ENCODE measurements at places on chromosomes 16 and 17.

DNA sequence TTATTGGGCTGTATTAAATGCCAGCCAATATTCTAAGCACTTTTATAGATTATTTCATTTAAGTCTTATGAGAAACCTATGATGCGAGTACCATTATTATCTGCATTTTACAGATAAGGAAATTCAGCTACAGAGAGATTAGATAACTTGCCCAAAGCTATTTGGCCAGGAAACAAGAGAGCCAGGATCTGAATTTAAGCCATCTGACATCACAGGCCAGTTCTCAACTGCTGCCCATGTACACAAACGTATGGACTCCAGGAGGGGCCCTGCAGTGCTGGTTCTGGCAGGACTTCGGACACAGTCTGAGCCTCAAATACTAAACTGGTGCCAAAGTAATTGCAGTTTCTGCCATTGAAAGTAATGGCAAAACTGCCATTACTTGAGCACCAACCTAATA lies 40.2 kb downstream of the CPPED1 start:
- H3K36me3 ChIP-seq = no peaks in the 10 kb centered on the region
- H3K4me3 ChIP-seq = no peak overlapping the region
- H3K27ac ChIP-seq = no peak overlapping the region
- no peaks in the 10 kb centered on the region for H3K4me1 ChIP-seq

GRCh38 chr17:63984651-63985386 lies 12.1 kb upstream of the SCN4A start:
- DNase-seq = peak; percentile 83
- peak overlapping the region; percentile 100 for H3K27ac ChIP-seq
- peaks cover 53% of the 10 kb centered on the region for H3K4me1 ChIP-seq
- H3K27me3 ChIP-seq = no peaks in the 10 kb centered on the region
- peaks cover 9% of the 10 kb centered on the region for H3K36me3 ChIP-seq

- DNase-seq = peak; percentile 22
- no peaks in the 10 kb centered on the region for H3K27me3 ChIP-seq
- H3K4me1 ChIP-seq = peaks cover 26% of the 10 kb centered on the region
- H3K27ac ChIP-seq = no peak overlapping the region
- no peaks in the 10 kb centered on the region for H3K36me3 ChIP-seq
Measured at GRCh38 chr16:74999609-75000480, 1.0 kb downstream of the ZNRF1 start.

- DNase-seq = peak; percentile 17
- H3K27ac ChIP-seq = no peak overlapping the region
- H3K36me3 ChIP-seq = no peaks in the 10 kb centered on the region
- no peak overlapping the region for H3K4me3 ChIP-seq
- no peaks in the 10 kb centered on the region for H3K4me1 ChIP-seq
- no peaks in the 10 kb centered on the region for H3K27me3 ChIP-seq
Measured at GRCh38 chr17:63573634-63574033, 23.4 kb downstream of the DCAF7 start.

GRCh38 chr16:49332589-49333258 lies 40.9 kb upstream of the C16orf78 start:
- H3K36me3 ChIP-seq = no peaks in the 10 kb centered on the region
- H3K4me3 ChIP-seq = no peak overlapping the region
- H3K27ac ChIP-seq = no peak overlapping the region
- no peak for DNase-seq
- no peaks in the 10 kb centered on the region for H3K4me1 ChIP-seq

GRCh38 chr17:4710693-4711634 lies 532 bp downstream of the ARRB2 start:
- H3K36me3 ChIP-seq = no peaks in the 10 kb centered on the region
- no peak for DNase-seq
- H3K4me3 ChIP-seq = peak overlapping the region; percentile 70

DNA sequence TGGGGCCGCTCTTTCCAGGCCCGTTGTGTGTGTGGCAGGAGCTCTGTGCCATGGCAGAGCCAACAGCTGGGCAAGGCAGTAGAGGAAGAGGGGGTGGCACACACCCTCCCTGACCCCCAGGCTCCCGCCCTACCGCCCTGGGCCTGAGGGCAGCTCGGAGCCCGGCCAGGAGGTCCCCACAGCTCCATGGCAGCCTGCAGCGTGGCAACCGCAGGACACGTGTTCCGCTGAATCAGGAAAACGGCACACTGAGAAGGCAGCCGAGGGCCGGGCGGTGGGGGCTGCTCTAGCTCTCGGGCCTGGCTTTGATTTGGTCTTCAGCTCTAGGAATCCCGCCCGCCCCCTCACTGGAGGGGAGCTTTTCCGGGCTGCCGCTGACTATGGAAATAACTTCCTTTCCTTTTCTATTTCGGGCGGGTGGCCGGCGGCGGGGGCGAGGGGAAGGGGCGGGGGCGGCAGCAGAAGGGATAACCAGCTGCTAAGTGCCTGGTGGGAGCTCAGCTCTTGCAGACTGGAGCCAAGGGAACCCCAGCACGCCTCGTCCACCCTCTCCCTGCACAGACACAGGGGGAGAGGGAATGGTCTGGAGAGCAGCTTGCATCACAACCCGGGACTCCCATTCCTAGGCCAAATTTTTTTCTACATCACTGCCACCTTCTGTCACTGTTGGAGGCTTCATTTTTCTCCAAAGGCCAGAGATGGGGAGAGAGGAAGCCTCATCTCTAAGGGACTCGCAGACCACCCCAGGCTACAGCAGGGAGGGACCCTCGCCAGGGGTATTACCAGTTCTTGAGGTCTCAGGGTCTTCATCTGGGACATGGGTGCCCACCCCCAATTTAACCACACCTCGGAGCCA lies 24.8 kb upstream of the MRPS23 start:
- peak overlapping the region; percentile 36 for H3K4me3 ChIP-seq
- peak overlapping the region; percentile 97 for H3K27ac ChIP-seq
- H3K27me3 ChIP-seq = no peaks in the 10 kb centered on the region
- peak; percentile 95 for DNase-seq
- peaks cover 56% of the 10 kb centered on the region for H3K4me1 ChIP-seq

DNA sequence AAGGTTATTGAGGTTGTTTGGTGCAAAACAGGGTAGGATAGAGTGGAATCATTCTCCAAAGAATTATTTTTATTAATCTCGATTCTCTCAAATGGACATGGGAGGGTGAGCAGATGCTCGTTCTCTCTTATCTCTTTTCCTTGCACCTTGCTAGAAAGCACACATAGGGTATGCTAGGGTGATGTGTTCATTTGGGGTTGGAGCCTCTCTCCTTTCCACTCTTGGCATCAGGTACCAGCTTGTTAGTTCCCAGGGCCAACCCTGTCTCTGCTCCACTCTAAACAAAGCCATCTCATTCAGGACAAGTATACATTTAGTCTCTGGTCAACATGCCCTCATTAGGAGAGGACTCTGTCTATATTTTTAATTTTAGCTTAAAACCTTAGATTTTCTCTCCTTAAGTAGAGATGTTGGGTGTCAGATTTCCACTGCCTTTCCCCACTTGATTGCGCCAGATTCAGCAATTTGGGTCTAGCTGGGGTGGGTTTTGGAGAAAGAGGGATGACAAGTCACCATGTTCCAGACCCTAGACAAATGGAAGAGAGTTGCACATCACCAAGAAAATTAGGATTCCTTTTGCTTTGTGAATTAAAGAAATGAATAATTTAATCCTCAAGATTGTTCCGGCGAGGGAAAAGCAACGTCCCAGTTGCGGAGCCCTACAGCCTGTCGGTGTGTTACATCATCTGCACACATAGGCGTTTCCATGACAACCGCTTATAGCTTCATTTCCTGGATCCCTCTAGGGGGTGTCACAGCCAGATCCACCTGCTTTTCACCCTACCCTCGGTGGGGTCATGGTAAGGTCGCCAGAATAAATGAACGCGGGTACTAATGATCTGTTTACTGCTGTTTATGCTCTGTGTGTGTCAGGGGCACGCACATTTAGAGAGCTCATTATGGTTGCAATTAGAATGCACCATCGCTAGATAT lies 41.6 kb downstream of the SNX11 start:
- H3K36me3 ChIP-seq = no peaks in the 10 kb centered on the region
- H3K27me3 ChIP-seq = peaks cover 8% of the 10 kb centered on the region
- H3K4me1 ChIP-seq = peaks cover 41% of the 10 kb centered on the region
- H3K27ac ChIP-seq = no peak overlapping the region

- no peaks in the 10 kb centered on the region for H3K4me1 ChIP-seq
- no peak overlapping the region for H3K4me3 ChIP-seq
- DNase-seq = no peak
- no peaks in the 10 kb centered on the region for H3K36me3 ChIP-seq
Measured at GRCh38 chr17:79676796-79677195, 53.9 kb upstream of the ENPP7 start.
